ENCODE measurements at places on chromosomes 7 and 10.

GRCh38 chr10:62373995-62374861 lies at the start of gene ZNF365:
Gene ZNF365 (plus strand): TSS chr10:62374369. CDS start chr10:62376194, 1,825 bp downstream.
- no peak for DNase-seq

GRCh38 chr7:28957064-28957750 lies 923 bp downstream of the TRIL start:
- DNase-seq, result no peak

- DNase-seq, result no peak
Measured at GRCh38 chr10:34186745-34187144, 628.4 kb downstream of the PARD3 start.

DNA sequence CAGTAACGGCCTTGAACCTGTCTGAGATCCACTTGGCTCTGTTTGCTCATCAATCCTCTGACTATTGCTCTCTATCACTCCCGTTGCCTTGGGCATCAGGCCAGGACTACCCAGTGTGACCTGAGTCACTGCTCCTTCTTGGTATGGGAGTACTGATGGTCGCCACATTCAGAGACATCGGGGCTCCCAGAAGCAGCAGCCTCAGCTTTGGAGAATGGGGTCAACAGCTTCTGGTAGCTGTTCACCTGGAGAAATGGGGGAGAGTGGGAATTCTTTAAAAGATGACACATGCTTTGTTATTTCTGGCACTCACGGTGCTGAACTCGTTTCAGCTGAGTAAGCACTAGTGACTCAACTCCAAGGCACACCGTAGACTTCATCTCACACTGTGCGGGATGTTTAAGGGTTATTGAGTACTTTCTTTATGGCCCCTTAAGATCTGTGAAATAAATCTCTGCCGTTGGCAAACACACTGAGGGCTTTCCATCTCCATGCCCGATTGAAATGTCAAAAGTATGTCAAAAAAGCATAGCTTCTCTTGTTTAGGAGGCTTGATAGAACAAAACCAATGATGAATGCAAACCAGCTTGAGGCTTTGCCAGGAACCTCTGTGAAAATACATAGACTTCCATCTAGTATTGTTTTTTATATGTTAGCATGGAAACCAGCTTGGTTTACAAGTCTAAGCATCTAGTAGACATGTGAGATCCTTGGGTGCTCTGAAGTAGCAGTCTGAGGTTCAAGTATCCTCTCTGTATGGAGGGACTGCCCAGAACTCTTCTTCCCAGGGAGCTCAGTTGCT lies 333.1 kb downstream of the CXCL12 start:
- no peak for DNase-seq

DNA sequence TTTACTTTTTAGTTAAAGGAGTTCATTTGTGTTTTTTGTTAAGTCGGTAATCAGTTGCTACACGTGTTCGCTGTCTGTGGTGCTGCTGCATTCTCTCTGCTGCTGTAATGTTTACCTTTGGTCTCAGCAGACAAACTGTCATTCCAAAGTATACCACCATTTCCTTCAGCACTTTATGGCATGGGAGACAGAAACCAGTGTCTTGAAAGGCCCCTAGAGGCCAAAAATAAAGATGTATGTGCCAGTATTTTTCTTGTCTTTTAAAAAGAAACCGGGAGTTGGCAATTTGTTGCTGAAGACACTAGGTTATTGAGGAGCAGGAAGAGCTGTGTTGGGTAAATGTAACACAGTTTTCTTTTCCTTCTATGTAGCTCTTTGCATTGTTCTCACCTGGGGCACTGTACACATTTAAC lies 24.1 kb downstream of the ZNF92 start:
- no peak for DNase-seq

GRCh38 chr10:44045020-44045419 lies 339.9 kb downstream of the CXCL12 start:
- no peak for DNase-seq

GRCh38 chr10:90462749-90463470 lies 394.9 kb downstream of the HTR7 start:
- DNase-seq, result no peak

GRCh38 chr10:102832987-102833386 lies 4.2 kb downstream of the CYP17A1 start:
- no peak for DNase-seq

DNA sequence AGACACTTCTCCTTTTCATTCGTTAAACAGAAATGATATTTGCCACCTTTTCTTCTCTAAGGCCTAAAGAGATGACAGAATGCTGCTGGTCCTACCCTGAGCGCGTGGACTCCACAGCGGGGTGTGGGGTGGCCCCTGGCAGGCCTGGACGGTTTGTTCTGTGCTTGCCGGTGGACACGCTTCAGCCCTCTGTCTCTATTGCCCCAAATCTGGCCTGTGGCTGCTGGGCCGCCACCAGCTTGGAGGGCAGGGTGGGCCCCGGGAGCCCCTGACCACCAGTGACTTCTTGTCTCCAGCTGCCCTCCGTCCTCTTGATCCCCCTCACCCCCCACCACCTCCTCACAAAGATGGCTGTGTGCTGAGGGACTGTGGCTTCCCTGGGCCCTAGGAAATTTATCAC lies 5.7 kb downstream of the CHST3 start:
- no peak for DNase-seq

DNA sequence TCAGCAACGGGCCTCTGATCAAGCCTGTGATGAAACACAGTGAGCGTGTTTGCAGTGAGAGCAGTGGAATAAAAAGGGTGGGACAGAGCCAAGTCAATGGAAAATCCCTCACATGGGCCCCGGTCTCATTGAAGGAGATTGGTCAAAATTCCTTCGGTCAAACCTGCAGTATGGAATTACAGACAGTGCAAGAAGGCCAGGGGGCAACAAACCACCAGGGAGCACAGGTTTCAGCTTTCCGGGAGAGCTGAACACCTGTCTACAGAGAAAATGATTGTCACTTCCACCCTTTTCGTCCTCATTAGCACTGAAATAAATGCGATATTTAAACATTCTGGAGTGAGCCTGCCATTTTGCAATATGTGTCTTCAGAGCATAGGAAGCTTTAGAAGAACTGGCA lies 92.9 kb downstream of the GPR26 start:
- DNase-seq, result no peak

GRCh38 chr10:43891241-43891640 lies 242.6 kb upstream of the ZNF32 start:
- DNase-seq, result no peak

DNA sequence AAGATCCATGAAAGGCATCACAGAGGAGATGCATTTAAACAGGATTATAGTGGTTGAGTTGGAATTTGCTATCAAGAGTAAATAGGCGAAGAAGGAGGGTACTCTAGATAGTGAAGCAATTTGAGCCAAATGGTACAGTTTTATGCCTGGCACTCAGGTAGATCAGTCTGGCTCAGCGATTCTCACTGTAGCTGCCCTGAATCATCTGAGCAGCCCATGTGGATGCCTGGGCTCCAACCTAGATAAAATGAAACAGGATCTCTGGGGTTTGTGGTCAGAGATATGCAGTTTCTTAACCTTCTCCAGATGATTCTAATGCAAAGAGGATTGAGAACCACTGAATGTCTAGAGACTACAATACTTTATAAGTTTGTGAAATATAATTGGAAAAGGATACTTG lies 282.0 kb upstream of the FZD1 start:
- DNase-seq, result no peak

GRCh38 chr10:113897693-113898618 lies 43.5 kb downstream of the NHLRC2 start:
- DNase-seq, result no peak

DNA sequence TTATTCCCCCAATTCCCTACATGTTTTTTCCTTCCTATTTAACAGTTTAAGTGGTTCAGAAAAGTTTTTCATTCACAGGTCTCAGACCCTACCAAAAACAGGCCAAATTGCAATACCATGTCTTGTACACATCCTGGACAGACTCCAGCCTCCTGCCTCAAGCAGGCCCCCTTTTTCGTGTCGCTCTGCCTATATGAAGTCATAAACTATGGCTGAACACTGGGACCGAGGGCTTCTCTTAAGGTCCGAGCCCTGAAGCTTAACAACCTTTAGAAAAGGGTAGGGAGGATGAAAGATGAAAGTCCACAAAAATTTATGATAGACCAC lies 1.4 kb downstream of the FBXW4 start:
- no peak for DNase-seq

- DNase-seq, result no peak
Measured at GRCh38 chr7:116978006-116978405, 24.7 kb downstream of the ST7 start.

GRCh38 chr10:83816942-83817341 lies 322.4 kb upstream of the GHITM start:
- DNase-seq, result no peak

DNA sequence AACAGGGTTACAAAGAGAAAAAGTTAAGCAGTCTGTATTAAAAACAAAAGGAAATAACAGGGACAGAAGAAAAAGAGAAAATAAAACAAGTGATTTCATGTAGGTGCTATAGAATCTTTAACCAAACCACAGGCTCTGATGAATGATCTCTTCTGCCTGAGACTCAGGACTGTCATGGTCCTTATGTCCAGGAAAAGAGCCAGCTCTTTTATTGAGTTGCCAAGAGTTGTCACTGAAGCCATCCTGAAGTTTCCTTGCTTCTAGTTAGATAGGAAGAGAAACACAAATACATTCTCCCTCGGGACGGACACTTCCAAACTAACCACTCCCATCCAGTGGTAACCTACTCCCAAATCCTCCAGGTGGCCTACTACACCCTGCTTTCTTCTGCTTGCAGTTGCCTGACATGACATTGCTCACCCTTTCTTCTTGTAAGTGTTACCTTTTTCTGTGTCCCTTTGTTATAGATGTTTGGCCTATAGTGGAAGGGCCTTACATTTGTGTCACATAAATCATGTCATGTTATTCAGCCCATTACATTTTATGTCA lies 346.7 kb downstream of the NRG3 start:
- no peak for DNase-seq

GRCh38 chr7:116752305-116753074 lies 80.5 kb downstream of the MET start:
- DNase-seq, result no peak

GRCh38 chr10:91665842-91666241 lies 33.0 kb upstream of the PPP1R3C start:
- no peak for DNase-seq

DNA sequence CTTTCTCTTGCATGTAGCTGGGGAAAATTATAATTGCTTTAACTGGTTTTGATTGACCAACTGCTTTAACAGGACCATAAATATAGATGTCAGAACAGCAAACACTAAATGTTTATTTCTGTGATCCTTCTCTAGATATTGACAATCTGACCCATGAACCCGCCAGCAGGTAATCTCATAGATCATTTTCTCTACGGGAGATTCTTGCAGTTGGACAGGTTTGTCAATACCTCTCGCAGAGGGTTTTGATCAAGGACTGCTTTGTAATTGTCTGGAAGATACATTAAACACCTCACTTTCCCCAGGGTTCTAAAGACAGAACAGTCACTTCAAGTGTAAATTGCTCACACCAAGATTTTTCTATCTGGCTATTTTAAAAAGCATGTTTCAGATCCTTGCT lies 235.8 kb upstream of the RHOBTB1 start:
- DNase-seq, result no peak

- DNase-seq, result no peak
Measured at GRCh38 chr7:522071-522950, 2.7 kb upstream of the PDGFA start.

DNA sequence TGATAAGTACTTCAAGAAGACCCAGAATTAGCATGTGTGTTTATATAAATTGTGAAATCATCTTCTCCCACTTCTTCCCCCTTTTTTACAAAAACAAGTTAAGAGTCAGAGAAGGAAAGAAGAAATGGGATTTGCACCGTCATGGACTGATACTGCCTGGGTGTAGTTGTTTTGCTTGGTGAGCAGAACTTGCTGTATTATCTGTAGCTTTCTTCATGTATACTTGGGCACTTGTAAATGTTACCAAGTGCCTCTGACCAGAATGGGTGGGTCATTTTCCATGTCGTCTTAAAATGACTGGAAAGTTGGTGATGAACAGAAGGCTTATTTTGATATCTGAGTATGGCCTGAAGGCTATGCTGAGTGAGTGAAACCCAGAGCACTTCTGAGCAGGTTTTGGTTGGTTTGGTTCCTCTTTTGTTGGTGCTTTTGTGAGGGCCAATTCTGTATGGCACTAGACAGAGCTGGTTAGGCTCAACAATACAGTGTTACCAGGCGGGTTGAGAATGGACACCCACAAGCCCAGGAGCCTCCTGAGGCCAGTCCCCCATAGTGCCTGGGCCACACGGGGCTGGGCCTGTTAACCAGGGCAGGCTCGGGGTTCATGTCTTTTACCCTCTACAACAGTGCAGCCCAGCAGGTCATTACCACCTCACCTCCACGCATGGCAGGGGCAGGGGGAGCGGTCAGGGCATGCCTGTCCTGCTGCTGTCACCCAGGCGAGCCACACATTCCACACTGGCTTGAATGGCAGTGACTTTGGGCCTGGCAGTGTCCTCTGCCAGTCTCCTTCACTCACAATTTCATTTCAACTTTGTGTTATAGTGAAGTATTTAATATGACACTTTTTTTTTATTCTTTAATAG lies 115.1 kb downstream of the CCNY start:
- DNase-seq, result no peak

DNA sequence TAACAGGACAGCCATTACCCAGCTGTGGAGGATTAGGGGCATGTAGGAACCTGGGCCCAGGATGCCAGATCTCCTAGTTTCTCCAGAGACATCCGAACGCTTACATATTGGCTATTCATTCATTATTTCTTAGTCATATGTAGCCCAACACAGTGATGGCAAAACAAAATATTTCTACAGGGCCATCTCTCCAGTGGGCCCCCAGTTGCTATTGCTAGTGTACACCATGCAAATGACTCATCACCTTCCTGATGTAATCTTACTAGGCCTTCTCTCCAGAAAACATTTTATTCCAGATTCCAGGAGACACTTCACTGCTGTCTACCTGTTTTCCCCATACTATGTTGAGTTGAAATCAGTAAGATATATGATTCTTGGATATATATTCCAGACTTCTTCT lies 201.7 kb downstream of the PLXDC2 start:
- no peak for DNase-seq

GRCh38 chr10:62903828-62904227 lies 87.7 kb upstream of the EGR2 start:
- DNase-seq, result no peak

- DNase-seq, result no peak
Measured at GRCh38 chr10:74919671-74920070, 93.3 kb downstream of the KAT6B start.

DNA sequence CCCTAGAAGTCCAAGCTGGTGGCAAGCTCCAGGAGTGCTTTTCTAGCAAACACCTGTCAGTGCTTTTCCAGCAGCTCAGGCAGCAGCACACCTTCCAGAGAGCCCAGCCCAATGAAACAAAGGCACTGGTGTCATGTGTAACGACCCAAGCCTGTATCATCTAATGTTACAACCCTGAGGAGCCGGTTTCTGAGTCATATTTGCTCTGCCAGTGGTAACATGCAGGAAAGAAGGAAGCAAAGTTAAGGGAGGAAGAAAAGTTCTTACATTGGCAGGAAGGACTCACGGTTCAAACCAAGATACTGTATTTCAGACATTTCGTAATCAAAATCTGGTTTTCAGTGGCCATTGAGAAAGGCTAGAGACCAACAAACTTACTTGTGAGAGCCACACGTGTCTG lies at the start of gene ANKRD22:
Gene ANKRD22, minus strand, starts transcription at position 139 of the 400 bp plus-strand sequence. CDS start 237 bp downstream, outside the sequence.
- no peak for DNase-seq

GRCh38 chr10:24127516-24127915 lies 81.4 kb upstream of the KIAA1217 start:
- DNase-seq, result no peak

- DNase-seq, result no peak
Measured at GRCh38 chr10:21975378-21975990, 28.0 kb downstream of the DNAJC1 start.
